ENCODE measurements at places on chromosomes 16 and 17.

DNA sequence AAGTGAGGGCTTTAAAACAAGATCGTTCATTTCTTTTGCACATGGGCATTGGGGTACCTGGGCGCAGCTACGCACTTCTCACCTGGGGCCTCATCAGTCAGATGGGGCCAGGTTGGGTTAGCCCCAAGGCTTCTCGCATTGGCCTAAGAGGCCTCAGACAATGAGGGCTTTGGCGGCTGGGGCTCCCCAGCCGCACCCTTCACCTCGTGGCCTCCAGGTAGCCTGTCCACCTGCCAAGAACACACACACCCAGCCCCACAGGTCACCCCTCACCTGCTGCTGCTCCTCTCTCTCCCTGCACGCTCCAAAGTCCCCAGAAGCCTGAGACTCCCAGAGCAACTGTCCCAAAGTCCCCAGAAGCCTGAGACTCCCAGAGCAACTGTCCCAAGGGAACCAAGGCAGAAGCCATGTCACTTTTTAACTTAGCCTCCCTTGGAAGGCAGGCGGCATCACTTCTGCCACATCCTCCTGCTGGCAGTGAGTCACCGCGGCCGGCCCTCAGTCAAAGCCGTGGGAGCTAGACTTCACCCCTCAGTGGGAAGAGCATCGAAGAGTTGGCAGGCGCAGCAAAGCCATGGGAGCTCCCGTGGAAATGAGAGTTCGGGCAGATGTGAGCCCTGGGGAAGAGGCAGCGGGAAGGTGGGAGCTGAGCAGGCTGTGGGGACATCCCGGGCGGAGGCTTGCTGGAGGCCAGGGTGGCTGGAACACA lies 78.9 kb upstream of the PLCG2 start:
- DNase-seq = no peak

DNA sequence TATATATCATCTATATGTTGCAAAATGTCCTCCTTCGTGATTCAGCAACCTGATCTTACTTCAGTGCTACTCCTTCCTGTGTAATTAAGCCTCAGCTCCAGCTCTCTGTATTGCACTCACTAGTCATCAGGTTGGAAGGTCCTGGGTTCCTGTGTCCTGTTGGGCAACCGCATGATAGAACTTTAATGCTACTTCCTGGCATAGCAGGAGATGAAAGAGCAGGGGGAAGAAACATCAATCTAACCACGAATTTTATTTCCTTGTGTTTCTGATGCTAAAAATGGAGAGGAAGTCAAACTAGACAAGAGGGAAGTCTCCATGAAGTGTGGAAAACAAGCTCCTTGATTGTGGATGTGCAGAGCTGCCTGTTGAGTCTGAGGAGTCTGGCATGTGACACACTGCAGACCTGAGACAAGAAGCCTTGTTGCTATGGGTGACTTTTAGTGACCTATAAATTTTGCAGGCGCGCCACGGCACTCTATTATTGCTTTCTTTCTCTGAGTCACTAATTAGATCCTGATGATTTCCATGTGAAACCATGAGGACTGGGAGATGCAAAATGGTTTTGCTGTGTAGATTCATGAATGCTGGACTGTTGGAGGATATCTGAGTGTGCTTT lies 25.6 kb downstream of the IGSF6 start:
- peak; percentile 97 for DNase-seq

GRCh38 chr17:57485916-57486881 lies 229.9 kb downstream of the MSI2 start:
- DNase-seq = no peak

DNA sequence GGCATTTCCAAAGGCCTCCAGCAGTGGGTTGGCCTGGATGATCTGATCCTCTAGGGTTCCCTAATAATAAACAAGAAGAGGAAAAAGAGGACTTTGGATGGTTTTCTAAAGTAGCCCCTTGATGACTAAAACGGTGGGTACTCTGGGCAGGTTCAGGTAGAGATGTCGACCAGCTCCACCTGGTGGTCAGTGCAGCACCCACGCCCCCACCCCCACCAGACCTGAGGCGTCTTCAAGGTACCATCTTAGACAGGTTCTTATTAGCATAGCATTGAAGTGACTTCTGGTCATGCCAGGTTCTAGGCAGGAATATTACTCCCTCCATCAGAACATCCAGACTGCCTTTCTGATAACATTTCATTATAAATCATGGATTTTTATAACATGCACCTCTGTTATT lies 15.0 kb downstream of the MYH13 start:
- no peak for DNase-seq

DNA sequence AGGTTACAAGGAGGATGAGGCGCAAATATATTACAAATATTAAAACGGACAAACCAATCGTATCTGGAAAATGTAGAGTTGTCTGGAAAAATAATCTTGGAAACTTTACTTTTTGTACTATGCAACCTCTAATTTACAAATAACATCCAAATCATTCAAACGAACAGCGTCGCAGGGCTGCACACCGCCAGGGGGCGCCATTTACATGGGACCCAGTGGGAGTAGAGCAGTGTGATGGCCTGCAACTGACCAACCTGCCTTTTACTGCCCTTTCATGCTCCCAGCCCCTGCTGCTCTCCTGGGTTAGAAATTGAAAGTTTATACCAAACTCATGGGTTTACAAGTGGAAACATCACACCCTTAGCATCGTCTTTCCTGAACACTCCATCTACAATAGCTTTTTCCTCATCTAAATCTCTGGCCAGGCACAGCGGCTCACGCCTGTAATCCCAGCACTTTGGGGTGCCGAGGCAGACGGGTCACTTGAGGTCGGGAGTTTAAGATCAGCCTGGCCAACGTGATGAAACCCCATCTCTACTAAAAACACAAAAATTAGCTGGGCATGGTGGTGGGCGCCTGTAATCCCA lies 10.0 kb downstream of the PITPNC1 start:
- peak; percentile 37 for DNase-seq

DNA sequence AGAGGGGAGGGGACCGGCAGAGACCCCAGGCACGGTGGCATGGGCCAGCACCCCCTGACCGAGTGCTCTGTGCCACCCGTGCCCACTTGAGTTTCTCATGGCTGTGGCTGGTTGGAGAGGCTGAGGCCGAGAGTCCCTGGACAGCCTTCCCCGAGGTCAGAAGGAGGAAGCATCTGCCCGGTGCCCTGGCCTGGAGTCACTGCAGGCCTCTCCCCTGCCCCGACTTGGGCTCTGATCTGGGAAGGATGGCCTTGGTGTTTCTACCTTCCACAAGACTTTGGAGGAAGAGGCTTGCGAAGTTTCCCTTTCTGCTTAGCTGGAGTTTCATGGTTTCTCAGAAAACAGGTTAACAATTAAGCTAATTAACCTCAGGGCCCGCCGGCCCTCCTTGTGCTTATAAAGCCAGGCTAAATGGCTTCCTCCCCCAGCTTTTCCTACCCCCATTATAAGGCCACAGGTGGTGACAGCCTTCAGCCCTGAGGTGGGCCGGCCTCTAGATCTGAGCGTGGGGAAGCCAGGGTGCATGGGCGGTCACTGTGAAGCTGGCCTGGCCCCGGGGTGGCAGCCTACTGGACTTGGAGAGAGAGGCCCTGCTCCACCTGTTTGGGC lies 17.3 kb downstream of the LLGL2 start:
- no peak for DNase-seq

- no peak for DNase-seq
Observed at GRCh38 chr16:79788949-79789348, 188.4 kb upstream of the MAF start.

Measured in HFFc6 (cell line).